ENCODE measurements at places on chromosomes 5 and 9.

- no peak for DNase-seq
- H3K36me3 ChIP-seq = no peaks in the 10 kb centered on the region
- peak overlapping the region; percentile 39 for H3K27ac ChIP-seq
- peaks cover 6% of the 10 kb centered on the region for H3K4me1 ChIP-seq
- H3K4me3 ChIP-seq = no peak overlapping the region
These were observed 67.4 kb downstream of the CTSL start for GRCh38 chr9:87793292-87793691.

DNA sequence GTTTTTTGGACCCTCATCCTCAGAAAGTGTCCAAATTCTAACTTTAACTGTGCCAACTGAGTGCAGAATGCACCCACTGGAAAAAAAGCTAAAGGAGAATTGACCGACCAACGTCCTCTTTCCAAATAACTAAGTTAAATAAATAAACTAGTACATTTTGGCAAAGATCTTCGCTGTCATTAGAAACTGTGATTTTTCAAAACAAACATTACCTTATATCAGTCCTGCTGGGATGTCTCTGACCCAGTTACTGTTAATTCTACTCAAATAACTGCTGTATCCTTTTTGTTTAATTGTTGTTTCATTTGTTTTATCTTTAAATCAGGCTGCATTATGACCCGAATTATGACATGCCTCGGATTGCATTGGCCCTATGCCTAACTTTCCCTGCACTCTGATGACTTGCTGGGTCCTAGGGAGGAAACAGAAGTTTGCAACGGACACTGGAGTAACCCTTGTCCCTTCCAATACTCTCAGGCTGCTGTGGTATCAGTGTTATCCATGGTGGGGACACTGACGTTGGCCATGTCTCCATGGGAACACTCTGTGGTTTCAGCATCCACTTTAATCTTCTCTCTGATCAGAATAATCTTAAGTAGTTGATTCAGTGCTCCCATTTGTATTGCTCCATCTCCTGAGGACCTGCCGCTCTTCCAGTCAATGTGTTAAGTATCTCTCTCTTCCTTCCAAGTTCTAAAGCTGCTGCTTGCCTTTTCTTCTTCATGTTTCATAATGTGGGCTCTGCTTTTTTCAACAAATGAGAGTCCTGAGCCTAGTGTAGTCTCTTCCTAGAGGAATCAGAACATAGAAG lies 11.1 kb upstream of the IFNA5 start:
- no peak for DNase-seq
- H3K27me3 ChIP-seq = peaks cover 7% of the 10 kb centered on the region
- H3K4me3 ChIP-seq = no peak overlapping the region
- H3K4me1 ChIP-seq = no peaks in the 10 kb centered on the region
- H3K27ac ChIP-seq = no peak overlapping the region

DNA sequence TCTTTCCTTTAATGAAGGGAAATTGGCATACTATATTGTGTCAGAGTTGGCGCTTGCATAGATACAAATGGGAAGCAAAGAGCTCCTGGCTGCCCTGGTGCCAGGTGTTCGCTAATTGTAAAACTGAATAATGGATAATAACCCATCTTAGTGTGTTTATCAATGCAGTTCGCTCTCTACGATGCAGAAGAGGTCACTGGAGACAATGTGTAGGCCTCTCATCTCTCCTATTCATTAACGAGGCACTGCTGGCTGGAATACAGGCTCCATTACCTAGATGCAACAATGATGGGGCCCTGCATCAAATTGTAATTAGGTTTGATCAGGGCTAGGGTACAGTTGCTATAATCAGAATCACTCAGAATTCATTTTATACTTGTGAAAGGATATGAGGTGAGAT lies 171.0 kb downstream of the RMI1 start:
- no peak for DNase-seq
- H3K27me3 ChIP-seq = no peaks in the 10 kb centered on the region
- no peak overlapping the region for H3K4me3 ChIP-seq
- no peaks in the 10 kb centered on the region for H3K4me1 ChIP-seq

DNA sequence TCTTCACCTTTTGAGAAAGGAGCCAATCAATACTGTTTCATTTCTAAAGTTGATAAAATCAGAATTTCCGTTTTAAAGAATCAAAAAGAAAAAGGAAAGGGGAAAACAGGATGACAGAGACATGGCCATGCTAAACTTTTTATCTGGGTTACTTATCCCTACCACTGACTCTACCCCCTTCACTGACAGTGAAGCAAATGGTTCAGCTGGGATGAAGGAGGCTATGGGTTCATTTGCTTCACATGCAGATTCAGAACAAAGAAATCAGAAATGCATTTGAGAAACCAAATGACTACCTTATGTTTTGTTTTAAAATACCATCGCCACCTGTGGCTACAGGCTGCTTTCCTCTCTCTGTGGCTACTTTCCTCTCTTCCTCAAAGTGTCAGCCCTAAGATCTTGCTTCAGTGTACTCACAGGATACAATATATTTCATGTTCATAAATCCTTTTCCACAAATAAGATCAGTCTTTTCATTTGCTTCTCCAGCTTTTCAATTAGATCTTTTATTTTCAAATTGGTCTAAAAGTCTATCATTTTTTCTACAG lies 53.3 kb downstream of the LPAR1 start:
- no peak for DNase-seq
- H3K27me3 ChIP-seq = no peaks in the 10 kb centered on the region
- H3K36me3 ChIP-seq = no peaks in the 10 kb centered on the region
- H3K27ac ChIP-seq = no peak overlapping the region
- H3K4me3 ChIP-seq = no peak overlapping the region

GRCh38 chr9:117733465-117733864 lies 29.3 kb downstream of the TLR4 start:
- no peaks in the 10 kb centered on the region for H3K36me3 ChIP-seq
- no peak for DNase-seq
- no peak overlapping the region for H3K4me3 ChIP-seq

- no peaks in the 10 kb centered on the region for H3K36me3 ChIP-seq
- no peak overlapping the region for H3K27ac ChIP-seq
- no peak overlapping the region for H3K4me3 ChIP-seq
- DNase-seq = no peak
- H3K4me1 ChIP-seq = no peaks in the 10 kb centered on the region
These were observed 7.8 kb upstream of the LCN9 start for GRCh38 chr9:135655317-135655716.

GRCh38 chr5:16757146-16757545 lies 140.3 kb upstream of the RETREG1 start:
- no peak for DNase-seq
- no peaks in the 10 kb centered on the region for H3K4me1 ChIP-seq

GRCh38 chr5:153756540-153756939 lies 266.1 kb downstream of the GRIA1 start:
- no peak for DNase-seq
- no peak overlapping the region for H3K4me3 ChIP-seq
- H3K4me1 ChIP-seq = peaks cover 8% of the 10 kb centered on the region
- H3K27me3 ChIP-seq = no peaks in the 10 kb centered on the region

- H3K36me3 ChIP-seq = no peaks in the 10 kb centered on the region
- no peak for DNase-seq
- no peak overlapping the region for H3K27ac ChIP-seq
These were observed 87.2 kb upstream of the RAPGEF1 start for GRCh38 chr9:131826966-131827525.

GRCh38 chr9:112783551-112783954 lies 33.0 kb downstream of the SNX30 start:
- H3K36me3 ChIP-seq = no peaks in the 10 kb centered on the region
- no peak overlapping the region for H3K4me3 ChIP-seq
- H3K27ac ChIP-seq = no peak overlapping the region
- DNase-seq = no peak

GRCh38 chr9:131419026-131419614 lies 25.2 kb downstream of the PRRC2B start:
- no peak for DNase-seq
- peak overlapping the region; percentile 36 for H3K27ac ChIP-seq
- H3K27me3 ChIP-seq = no peaks in the 10 kb centered on the region
- peaks cover 29% of the 10 kb centered on the region for H3K36me3 ChIP-seq

DNA sequence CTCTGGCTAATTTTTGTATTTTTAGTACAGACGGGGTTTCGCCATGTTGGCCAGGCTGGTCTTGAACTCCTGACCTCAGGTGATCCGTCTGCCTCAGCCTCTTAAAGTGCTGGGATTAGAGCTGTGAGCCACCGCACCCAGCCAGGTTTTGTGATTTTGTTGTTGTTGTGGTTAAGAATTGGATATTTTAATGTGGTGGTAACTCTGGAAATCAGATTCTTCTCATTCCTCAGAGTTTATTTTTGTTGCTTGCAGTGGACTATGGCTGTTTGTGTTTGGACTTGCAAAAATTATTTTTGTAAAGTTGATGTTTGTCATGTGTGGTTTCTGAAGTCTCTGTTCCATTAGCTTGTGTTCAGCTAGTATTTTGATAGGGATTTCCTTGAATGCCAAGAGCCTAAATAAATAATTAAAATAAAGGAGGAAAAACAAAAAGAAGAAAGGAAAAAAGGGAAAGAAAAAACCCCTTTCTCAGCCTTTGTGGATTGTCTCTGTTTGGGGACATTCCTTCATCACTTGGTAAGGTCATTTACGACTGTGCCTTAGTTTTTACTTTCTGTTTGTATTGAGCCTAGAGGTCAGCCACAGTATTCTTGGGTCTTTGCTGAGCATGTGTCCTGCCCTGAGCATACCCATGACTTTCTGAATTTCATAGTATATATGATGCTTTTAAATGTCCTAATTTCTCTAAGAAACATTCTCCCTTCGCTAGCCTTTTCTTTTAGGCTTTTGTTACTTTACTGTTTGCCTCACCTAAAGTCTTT lies 37.3 kb downstream of the PBX3 start:
- DNase-seq = no peak
- no peaks in the 10 kb centered on the region for H3K27me3 ChIP-seq
- no peak overlapping the region for H3K27ac ChIP-seq
- no peak overlapping the region for H3K4me3 ChIP-seq
- H3K4me1 ChIP-seq = peaks cover 2% of the 10 kb centered on the region
- no peaks in the 10 kb centered on the region for H3K36me3 ChIP-seq

GRCh38 chr5:56833325-56833724 lies 18.0 kb downstream of the MAP3K1 start:
- DNase-seq = no peak
- no peak overlapping the region for H3K27ac ChIP-seq
- no peaks in the 10 kb centered on the region for H3K36me3 ChIP-seq
- peaks cover 9% of the 10 kb centered on the region for H3K4me1 ChIP-seq
- H3K27me3 ChIP-seq = no peaks in the 10 kb centered on the region
- H3K4me3 ChIP-seq = no peak overlapping the region

DNA sequence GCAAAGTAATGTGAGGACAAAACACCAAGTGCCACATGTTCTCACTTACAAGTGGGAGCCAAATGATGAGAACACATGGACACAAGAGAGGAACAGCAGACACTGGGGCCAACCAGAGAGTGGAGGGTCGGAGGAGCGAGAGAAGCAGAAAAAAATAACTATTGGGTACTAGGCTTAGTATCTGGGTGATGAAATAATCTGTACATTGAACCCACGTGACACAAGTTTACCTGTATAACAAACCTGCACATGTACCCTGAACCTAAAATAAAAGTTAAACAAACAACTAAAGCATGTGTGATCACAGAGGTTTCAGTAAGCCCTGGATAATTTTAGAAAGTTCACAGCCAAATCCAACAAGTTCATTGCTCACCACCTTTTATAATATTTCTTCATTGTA lies 160.1 kb downstream of the TENT4A start:
- H3K27me3 ChIP-seq = no peaks in the 10 kb centered on the region
- no peak overlapping the region for H3K4me3 ChIP-seq
- 0 out of 2 replicates have a peak, but pooled peaks cover 3% of the 10 kb centered on the region for H3K36me3 ChIP-seq
- no peaks in the 10 kb centered on the region for H3K4me1 ChIP-seq

DNA sequence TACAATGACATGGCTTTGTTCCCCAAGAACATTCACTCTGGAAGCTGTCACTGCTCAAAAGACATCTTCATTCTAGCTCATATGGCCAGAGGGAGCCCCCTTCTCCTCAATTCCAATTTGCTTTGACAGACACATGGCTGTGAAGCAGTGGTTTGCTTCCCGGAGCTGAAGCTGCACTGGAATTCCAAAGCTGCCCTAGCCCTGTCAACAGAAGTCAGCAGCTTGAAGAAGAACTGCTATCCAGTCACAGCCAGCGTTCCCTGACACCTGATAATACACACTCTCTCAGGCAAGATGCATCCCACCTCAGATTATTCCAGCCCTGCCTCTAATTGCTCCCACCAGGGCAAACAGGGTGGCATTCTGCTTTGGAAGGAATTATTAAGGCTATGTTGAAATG lies 93.7 kb downstream of the SEMA5A start:
- H3K4me3 ChIP-seq = no peak overlapping the region
- H3K27me3 ChIP-seq = no peaks in the 10 kb centered on the region

GRCh38 chr5:94698197-94698596 lies 79.7 kb downstream of the SLF1 start:
- H3K27ac ChIP-seq = no peak overlapping the region
- DNase-seq = no peak
- no peaks in the 10 kb centered on the region for H3K27me3 ChIP-seq
